ENCODE measurements at places on chromosomes 4 and X.
A peak's percentile ranks its signal among the peaks of the same experiment; 100 is the strongest.

DNA sequence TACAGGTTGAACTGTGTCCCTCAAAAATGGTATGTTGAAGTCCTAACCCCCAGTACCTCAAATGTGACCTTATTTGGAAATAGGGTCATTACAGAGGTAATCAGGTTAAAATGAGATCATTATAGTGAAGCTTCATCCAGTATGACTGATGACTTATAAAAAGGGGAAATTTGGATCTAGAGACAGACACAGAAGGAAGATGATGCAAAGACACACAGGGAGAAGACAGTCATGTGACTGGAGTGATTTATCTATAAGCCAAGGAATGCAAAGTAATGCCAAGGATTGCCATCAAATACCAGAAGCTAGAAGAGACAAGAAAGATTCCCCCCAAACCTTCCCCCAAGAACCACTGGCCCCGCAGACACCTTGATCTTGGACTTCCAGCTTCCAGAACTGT, 155.2 kb downstream of the RBMX2 start:
- no peak for DNase-seq

DNA sequence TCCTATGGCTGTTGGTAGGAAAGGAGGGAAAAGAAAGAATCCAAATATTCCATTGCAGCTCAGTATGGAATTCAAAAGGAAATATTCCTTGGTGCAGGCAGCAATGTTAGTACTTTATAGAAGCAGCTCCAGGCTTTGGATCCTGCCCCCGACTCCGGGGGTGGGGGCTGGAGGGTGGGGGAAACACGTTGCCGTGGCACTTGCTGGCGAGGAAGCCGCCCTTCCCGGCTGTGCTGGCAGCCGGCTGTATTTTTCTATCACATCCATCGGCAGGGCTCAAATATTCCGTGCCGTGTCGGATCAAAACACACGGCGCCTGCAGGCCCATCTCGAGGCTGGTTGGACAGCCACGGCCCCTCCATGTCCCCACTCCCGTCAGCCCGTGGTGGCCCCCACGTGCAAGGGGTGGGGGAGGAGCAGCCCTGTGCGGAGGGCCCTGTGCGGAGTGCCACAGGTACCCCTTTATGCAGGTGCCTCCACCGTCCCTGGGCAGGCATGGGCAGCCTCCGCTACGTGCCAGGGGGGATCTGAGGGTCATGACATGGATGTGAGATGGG, 5.8 kb downstream of the ADRA2C start:
- no peak for DNase-seq

- peak; percentile 78 for DNase-seq
These were observed at the start of gene CCDC149 for GRCh38 chr4:24912252-24913118. CCDC149 (minus strand) TSS chr4:24913042; CDS start chr4:24912864, 178 bp downstream.

DNA sequence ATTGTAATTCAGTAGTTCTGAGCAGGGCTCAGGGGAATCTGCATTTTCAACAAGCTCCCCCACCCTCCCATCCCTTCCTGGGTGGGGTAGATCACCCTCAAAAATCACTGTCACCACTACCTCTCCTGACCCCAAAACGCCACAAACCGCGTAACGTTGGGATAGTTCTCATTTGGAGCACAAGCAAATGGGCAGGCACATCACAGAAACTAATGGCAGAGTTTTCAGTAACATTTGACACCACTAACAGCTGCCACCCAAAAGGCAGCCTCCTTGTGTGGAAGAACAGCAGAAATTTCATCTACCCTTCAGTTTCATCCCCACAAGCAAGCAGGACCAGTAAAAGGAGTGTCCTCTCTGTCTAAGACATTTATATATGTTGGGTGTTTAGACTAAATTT, 132.7 kb downstream of the PALLD start:
- DNase-seq: no peak

GRCh38 chr4:180618396-180618795, 1624.8 kb upstream of the TENM3 start:
- DNase-seq: no peak

DNA sequence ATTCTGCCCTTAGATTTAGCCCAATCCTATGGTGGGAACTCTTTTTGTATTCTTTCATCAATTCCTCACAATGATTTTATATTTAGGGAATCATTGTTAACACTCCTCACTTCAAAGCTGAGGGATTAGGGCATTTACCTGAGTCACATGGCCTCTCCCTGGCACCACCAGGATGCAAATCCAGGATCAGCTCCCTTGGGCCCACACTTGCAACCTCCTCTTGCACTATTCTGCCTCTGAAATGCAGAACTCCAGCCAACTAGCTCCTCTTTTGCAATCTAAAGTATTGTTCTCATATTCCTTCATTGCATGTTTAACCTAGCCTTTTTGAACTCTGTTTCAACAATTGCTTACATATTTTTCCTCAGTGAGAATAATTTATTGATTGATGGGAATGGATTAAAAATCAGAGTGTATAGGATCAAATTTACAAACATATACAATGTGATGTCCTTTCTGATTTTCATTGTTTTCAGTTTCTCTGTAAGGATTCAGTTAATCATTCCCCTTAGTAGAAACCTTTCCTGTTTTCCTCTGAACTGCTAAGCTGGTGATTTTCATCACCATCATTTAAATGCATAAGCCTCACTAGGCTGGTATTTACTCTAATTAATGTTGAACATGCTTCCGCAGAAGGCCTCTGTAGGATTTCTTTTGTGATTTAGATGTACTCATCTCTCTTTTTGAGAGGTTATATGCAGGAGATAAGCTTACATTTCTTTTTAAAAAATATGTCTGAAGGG, 3.3 kb upstream of the RELL1 start:
- no peak for DNase-seq

GRCh38 chr4:1318488-1319213, 28.4 kb upstream of the UVSSA start:
- no peak for DNase-seq

DNA sequence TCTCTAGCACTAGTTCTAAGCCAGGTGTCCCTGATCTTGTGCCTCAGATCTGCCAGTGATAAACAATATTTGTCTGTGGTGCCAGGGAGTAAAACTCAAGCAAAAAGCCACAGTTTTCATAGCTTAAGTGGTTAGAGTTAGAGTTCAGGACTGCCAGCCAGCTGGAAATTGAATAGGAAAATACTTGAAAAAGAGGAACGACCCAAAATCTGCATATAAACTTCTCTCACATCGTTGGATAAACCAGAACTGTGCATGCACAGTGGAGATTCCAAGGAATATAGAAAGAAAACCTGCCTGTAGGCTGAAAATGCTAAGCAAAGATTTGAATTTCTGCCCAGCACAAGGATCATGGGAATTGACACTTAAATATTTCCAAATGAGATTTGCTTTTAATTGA, 35.0 kb upstream of the GNPDA2 start:
- no peak for DNase-seq

DNA sequence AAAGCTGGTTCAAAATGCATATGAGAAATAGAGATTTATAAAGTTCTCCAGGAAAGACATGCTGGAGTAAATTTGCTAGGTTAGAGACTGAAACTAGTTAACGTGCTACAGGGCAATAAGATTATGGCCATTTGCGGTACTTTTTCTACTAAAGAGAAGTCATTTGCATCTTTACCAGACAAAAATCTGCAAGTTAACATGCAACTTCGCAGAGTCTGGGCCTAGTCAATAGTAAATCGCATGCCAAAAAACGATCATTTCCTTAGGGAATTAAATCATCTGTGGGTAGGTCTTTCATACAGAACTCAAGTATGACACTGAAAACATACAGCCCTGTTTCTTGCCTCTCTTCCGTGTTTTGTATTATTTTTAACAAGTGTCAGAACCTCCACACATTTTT, 32.8 kb upstream of the REST start:
- DNase-seq: peak; percentile 14

DNA sequence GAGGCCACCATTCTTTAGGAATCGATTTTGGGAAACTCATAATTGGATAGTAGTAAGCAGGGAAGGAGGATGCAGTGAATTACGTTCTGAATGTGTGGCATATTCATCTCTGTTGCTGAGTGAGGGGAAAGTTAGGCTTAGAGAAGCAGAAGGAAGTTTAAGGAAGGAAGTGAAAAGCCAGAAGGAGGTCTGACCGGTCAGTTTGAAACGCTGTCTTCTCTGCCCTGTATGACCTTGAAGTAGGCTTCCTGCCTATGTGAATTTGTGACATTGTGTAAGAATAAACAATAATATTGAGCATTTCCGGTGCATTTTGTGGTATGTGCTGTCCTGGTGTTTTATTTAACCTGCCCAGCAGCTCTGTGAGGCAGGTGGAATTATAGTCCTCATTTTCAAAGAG, 67.3 kb downstream of the PDLIM5 start:
- no peak for DNase-seq

DNA sequence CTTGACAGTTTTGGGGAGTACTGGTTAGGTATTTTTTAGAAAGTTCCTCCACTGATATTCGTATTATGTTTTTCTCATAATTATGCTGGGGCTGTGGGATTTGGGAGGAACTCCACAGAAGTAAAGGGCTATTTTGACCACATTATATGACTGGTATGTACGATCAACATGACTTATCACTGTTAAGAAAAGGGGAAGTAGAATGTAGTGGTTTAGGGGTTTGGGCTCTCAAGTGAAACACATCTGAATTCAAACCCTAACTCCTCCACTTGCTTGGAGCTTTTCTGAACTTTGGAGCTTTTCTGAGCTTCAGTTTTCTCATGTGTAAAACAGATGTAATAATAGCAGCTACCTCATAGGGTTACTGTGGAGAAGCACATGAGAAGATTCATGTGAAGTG, 96.4 kb upstream of the C1GALT1C1 start:
- no peak for DNase-seq

DNA sequence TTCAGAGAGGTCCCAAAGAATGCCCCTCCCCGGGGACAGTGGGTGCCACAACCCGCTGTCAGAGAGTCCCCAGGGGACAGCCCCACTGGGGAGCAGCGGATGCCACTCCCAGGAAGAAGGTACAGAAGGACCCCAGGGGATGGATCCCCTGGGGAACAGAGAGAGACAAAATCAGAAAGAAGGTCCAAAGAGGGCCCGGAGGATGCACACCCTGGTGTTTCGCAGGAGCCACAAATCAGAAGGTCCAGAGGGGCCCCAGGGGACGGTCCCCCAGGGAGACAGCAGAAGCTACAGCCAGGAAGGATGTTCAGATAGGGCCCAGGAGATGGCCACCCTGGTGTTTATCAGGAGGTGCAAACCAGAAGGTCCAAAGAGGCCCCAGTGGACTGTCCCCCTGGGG, 1.4 kb downstream of the TEX13D start:
- no peak for DNase-seq

GRCh38 chr4:139934708-139935195, 219.2 kb downstream of the MAML3 start:
- no peak for DNase-seq

DNA sequence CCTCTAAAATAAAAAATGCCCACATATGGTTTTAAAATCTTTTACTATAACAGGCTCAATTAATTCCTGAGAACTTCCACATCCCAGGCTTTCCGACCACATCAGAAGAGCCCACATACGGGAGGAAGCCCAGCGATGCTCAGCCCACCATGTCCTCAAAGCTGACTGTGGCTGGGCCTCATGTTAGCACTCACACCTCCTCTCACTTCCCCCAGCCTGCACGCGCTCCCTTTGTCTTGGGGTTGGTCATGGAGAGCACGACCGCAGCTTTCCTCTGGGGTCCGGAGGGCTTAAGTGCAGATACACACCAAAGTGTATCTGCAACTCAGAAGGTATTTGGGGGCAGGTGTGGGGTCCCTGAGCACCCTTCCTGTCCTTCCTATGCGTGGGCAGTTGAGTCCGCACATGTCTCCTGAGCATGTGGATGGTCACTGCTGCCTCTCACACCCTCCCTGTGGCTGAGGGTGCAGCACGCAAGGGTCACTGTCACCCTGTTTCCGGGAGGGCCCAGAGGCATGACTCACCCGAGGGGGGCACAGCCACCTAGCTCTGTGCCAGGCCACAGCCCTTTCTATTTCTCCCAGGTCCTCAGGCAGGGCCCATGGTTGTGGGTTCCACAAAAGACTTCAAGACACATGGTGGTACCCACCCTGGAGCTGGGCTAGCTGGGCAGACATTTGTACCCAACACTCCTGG, 21.2 kb downstream of the WDR1 start:
- DNase-seq: no peak

- no peak for DNase-seq
These were observed 102.9 kb upstream of the ARSJ start for GRCh38 chr4:114082348-114082747.

GRCh38 chrX:143472347-143472938, 44.8 kb downstream of the SPANXN3 start:
- no peak for DNase-seq

DNA sequence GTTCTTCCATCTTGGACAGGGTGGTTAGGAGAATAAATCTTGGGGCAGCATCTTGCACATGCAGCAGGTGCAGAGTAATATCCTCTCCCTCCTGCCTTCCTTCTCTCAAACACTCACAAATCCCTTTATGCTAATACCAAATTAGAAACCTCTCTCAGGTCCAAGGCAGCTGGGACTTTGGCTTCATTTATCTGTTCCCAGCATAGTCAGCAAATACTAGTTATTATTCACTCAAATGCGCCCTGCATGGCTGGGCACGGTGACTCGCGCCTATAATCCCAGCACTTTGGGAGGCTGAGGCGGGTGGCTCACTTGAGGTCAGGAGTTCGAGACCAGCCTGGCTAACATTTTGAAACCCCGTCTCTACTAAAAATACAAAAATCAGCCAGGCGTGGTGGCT, 156.0 kb upstream of the GALNT7 start:
- no peak for DNase-seq

DNA sequence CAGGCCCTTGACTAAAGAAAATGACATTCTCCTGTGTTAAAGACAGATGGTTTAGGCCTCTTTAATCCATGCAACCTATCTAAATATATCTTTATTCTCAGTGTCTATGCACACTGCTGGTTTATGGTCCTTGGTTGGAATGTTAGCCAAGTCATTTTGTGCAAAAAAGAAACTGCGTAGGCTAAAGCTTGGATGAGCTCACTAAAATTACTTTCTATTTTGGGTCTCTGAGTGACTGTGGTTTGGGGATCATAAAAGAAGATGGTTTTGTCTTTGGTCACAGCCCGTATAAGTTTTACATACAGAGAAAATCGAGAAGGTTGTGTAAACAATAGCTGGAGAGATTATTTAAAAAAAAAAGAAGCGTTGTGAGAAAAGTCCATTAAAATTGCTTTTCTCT, 443.6 kb downstream of the UBE2NL start:
- no peak for DNase-seq

- DNase-seq: peak; percentile 89
These were observed 58.6 kb upstream of the DCTD start for GRCh38 chr4:182975806-182976205.

DNA sequence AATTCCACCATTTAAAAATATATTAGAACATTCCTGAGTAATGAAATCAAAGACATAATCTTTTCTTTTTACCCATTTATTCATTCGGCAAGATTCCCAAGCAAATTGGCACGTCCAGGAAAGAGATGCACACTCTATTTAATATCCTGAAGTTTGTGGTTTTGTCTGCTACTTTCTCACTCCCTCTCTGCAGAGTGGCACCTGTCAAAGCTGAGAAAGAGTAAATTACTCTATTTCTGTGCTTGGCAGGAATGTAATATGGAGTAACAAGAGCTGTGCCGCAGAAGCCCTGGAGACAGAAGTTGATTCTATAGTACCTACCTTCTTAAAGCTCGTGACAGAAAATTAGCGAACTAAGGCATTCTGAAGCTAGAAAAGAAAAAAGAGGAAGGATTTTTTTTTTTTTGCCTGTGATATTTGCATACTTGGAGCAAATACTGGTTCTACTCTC, 5.5 kb downstream of the GSTCD start:
- DNase-seq: peak; percentile 41

- DNase-seq: peak; percentile 61
These were observed 62.1 kb upstream of the SCOC start for GRCh38 chr4:140311257-140311835.

- no peak for DNase-seq
These were observed 167.0 kb downstream of the TBCK start for GRCh38 chr4:106149026-106149425.

Measured in fibroblast of skin of back (primary cell).